ENCODE measurements at places on chromosomes 5 and 9. TPM values are rescaled to one million over a fixed set of nuclear protein-coding genes. Genes with fewer than 3 reads are reported as not detected.

The SH3TC2 gene
- not detected for total RNA-seq

The RXRA gene
- total RNA-seq = 20.9 TPM

The SARDH gene
- 7.8 TPM for total RNA-seq

The SPATA31D3 gene
- total RNA-seq = not detected

The ARHGEF28 gene
- 0.18 TPM for total RNA-seq

The PTGR1 gene
- 3.9 TPM for total RNA-seq

The CER1 gene
- not detected for total RNA-seq

The FAXDC2 gene
- not detected for total RNA-seq

DNA sequence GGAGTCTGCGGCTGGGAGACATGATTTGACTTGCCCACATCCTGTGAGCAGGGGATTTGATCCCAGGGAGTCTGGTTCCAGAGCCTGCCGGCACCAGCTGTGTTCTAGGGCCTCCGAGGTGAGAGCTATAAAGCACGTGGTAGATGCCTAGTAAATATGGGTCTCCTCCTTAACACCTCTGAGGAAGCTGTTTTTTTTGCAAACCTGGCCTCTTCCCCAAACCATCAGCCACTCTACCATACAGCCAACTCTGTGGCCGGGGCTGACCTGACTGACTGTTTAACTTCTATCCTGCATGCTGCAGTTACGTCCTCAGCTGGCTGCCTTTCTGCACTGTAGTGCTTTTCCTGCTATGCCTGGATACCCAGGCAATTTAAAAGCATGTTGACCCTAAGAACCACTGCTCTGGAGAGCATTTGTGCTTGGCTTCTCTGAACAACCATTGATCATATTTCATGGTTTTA, 220.5 kb downstream of the SLIT3 start:
- DNase-seq = no peak

DNA sequence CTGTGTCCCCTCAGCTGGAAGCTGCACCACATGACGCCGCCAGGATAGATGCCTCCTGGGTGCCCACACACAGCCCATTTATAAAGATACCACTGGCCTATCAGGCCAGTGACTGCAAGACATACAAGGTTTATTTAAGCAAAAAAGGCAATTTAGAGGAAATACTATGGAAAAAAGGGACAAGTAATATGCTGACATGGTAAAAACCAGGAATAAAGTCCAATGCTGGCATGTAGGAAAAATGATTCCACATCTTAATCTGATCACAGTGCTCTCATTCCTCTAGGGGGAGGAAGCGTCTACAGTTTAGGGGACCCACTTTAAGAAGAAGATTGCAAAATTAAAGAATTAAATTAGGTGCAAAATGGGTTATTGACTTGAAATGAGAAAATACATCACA, 80.1 kb downstream of the ZNF354C start:
- no peak for DNase-seq

DNA sequence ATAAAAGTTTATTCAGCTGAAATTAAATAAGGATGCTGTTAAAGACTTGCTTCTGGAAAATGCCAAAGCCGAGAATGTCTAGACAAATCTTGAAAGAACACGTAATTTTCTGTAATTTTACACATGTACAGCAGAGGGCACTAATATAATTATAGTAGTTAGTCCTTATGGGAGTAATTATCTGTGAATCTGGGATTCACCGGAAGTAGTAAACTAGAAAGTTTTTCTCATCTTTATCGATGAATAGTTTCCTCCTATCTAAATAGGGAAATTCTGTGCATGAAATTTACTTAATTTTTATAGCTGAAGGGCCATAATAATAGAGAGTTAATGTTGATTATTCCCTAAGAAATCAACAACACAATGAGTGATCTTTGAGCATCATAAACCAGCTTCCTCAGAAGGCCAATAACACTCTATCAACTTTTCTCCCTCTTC, 18.4 kb upstream of the CNTLN start:
- no peak for DNase-seq

DNA sequence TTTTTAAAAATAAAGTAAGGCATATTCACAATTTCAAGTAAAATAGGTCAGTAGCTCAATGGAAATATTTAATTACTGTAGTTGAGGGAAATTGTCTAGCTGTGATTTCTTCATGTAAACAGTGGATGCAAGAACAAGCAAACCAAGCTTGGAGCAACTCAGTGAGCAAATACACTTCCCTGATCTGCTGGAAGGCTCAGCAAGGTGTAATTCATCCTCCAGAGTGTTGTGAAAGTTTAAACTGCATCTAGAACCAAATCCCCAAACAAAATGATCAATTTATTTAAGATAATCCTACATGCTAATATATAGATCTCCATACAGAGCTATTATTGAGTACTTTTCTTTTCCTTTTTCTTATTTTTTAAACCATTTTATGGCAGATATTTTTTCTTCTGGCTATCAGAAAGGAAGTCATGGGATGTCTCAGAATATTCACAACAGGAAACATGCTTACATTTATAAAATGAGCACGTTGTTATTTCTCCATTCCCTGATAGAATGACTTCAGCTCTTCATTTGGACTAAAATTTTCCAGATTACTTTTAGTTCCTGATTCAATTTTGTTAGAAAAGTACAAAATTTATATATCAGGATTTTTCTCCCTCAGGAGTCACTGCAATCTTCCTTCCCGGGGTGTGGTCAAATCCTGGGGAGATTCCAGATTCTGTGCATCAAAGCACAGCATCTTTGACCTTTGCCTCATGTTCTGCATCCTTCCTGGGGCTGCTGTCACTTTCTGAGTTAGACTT, 219.2 kb upstream of the ELL2 start:
- DNase-seq = no peak

- no peak for DNase-seq
Measured at GRCh38 chr5:390623-391491, 52.1 kb upstream of the EXOC3 start.

DNA sequence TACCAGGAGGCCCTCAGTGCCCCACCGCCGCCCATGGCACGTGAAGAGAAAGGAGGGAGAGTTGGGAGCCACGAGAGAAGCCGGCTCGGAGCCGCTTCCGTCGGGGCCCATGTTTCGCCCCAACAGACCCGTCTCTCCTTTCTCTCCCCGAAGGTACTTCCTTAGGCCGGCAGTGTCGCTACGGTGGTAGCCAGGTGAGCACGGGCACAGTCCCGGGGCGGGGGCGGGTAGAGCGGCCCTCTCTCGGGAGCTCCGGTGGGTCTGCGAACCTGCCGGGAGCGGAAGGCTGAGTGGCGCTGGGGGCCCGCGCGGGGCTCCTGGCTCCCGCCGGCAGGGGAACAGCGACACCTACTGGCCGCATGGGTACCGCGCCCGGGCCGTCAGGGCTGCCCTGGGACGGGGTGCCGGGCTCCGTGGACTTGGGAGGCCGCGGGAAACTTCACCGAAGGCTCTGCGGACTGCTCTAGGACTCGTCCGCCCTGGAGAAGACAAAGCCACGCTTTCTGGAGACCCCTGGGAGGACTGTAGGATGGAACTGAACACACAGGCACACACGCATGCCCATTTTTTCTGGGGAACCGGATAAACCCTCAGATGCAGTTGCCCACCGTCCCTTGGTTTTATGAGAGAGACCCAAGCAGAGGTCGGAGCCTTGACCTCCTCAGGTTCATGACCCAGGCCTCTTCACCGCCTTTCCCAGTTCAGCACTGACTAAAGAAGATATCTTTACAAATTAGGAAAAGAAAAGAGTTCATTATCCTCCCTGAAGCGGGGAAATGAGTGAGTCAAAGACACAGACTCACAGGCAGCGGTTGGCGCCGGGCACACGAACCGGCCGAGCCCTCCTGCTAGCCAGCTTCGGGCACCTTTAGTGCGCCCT, 202.5 kb downstream of the MEF2C start:
- peak; percentile 88 for DNase-seq

DNA sequence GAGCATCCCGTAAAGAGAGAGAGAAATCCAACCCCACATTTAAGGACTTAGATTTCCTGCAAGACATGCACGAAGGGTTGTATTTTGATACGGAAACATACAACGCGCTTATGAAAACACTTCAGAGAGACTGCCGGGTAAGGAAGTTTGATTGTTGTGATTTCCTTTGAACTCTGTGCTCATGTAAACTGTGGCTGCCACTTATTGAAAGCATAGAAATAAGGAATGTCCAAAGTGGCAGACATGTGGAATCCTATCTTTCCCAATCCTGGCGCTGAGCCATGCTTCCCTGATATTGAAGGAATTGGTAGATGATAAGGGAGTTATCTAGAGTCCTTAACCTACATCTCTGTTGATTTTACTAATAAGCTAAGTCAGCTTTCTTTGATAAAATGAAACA, 119.4 kb downstream of the PRKACG start:
- DNase-seq = no peak

Measured in activated CD4-positive, alpha-beta T cell treated with anti-CD3 and anti-CD28 coated beads for 36 hours (primary cell).